NCI-H774 (cell line): ENCODE measurements at places on chromosomes 11 and 22.

GRCh38 chr11:43735961-43736360 lies 55.4 kb downstream of the HSD17B12 start:
- no peak for DNase-seq

DNA sequence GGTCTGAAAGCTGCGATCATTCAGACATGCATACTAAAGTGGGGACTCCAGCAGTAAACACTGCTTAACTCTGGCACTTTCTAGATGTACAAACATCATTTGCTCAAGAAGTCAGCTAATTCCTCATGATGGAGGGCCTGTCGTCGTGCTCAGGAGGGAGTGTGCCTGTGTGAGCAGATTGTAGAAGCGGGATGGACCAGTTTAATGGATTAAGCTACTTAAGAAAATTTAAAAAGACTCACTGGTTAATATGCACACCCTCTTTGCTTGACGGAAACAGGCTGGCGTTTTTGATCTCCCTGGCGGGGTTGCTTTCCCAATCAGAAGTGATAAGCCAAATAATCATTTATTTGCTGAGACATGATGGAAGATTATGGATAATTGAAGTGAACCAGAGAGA lies 79.0 kb downstream of the LDLRAD3 start:
- DNase-seq, result no peak

DNA sequence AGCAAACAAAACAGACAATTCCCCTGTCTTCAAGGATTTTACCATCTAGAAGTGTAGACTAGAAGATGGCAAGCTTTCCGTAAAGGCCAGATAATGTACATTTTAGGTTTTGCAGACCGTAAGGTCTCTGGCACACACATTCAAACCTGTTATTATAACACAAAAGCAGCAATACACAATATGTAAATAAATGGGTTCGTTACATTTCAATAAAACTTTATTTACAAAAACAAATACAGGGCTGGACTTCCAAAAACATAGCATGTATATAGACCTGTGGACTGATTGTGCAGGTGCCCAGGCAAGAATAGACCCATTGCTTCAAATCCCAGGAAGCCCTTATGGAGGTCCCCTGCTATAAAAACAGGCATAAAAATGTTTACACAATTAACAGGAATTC lies 27.1 kb upstream of the MS4A6A start:
- DNase-seq, result no peak

GRCh38 chr11:123135863-123136446 lies 59.1 kb downstream of the CLMP start:
- DNase-seq, result no peak

DNA sequence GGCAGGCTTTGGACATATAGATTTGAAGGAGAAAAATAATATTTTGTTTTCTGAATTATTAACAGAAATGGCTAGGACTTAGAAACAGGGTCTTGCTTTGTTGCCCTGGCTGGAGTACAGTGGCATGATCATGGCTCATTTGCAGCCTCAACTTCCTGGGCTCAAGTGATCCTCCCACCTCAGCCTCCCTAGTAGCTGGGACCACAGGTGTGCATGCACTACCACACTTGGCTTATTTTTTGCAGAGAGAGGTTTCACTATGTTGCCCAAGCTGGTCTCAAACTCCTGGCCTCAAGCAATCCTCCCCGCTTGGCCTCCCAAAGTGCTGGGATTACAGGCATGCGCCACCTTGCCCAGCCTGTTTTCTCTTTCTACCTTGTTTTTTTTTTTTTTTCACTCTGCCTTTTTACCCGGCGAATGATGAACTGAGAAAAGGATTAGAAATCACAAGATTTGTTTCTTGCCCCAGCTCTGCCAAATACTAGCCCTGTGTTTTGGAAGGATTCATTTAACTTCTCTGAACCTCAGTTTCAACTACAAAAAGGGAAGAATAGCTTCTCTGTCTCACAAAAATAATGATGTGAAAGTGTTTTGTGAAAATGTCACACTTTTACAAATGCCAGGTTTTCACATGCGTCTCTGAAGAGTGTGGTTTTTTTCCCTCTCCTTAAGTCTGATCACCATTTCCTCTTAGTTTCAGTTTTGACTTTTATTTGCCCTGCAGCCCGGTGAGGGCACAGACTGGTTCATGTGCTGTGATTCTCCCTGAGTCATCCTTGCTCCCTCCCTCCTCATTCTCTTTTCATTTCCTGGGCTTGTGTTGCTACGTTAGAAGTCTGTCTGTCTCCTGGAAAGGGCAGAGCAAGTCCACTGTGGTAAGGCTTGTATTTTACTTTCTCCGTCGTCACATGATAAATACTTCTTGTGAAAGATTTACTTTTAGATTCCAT lies 67.7 kb downstream of the BCL2L13 start:
- no peak for DNase-seq

DNA sequence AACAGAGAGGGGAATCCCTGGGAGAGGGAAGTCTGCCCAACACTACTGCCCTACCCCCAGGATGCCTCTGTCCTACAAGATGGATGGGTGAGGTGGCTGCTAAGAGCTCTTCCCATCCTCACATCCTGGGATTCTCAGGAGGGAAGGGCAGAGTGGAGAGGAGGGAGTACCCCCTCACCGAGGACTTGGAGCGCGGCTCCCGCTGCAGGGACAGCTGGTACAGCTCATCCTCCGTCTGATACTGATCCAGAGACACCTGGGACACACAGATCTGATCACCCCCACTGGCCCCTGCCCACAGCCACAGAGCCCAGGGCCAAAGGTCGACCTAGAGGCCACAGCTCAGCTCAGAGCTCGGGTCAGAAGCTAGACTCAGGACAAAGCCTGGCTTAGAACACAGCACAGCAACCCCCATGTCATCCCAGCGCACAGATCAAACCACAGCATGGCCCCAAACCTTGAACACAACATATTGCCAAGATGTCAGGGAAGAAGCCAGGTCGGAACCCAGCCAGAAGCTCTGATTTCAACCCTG lies 8.2 kb downstream of the RASGRP2 start:
- no peak for DNase-seq
